SK-N-MC (cell line): ENCODE measurements at places on chromosomes 12 and 14.

DNA sequence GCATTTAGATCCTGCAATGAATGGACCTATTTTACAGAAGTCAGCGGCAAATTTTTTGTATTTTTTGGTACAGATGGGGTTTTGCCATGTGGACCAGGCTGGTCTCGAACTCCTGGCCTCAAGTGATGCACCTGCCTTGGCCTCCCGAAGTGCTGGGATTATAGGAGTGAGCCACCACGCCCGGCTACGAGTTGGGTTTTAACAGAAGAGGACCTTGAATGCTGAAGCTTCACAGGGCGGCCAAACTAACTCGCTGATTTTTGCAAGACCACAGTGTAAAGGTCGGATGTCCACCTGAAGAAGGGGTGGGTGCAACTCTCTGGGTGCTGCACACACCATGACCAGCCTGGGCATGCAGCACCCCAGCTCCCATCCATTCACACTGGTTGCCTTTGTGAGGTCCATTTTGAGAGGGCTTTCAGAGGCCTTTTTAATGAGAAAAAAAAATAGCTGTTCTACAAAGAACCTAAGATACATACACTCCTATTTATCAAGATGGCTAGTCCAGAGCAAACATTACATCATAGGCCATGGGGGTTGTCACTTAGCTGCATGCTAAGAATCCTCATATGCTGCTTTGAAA lies 21.6 kb upstream of the CDK2AP1 start:
- DNase-seq, result no peak

- no peak for DNase-seq
These were observed 41.4 kb upstream of the NUDT4 start for GRCh38 chr12:93336291-93336741.

GRCh38 chr14:77011245-77011644 lies 17.3 kb downstream of the IRF2BPL start:
- DNase-seq, result no peak

- DNase-seq, result no peak
These were observed 159.2 kb downstream of the CALM1 start for GRCh38 chr14:90556012-90556477.

DNA sequence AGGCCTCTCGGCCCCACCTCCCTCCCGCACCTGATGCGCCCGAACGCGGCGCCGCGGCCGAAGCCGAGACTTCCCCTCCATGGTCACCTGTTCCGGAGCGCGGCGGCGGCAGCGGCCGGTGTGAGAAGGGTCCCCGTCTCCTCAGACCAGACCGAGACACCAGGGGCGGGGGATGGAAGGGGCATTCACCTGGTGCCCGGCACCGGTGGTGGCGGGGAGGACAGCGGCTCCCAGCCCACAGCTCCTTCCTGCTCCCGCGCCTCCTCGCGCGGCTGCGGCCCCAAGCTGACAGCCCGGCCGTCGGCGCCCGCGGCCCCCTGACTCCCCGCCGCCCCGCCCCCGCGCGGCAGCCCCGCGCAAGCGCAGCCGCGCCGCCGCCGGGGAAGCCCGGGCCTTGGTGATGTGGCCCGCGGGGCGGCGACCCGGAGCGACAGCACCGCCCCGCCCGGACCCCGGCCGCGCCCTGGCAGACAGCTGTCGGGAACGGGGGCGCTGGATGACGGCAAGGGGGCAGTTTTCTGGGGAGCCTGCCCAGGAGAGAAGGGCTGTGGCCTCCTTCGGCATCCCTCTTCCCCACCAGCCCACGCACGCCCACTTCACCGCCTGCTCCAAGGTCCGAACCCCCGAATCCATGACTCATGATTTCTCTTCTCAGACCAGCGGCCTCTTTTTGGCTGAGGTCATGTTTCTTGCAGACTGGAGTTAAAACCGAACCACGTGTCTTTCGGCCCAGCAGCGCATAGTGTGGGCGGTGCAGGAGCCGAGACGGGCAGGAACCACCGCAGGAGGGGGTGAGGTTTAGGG lies at the start of gene SLC41A2:
Gene SLC41A2, minus strand, starts transcription at position 290 of the 804 bp plus-strand sequence. CDS start 29,763 bp downstream, outside the sequence.
- DNase-seq, result no peak

DNA sequence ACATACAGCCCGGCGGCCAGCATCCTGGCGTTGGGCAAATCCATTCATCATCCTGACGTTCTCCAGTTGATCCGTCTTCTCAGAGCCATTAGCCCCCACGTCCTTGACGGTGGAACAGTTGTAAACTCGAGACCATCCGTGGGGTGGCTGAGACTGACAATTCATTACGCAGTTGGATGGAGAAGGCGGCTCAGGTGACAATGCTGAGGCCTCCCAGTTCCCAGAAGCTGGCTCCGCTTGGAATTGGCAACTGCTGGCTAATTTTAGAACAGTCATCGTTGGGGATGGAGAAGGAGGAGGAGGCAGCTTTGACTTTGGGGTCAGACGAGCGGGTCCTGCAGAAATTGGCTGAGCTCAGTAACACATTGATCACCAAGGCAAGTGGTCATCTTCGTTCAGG lies 186.5 kb downstream of the PHETA1 start:
- DNase-seq, result no peak

- DNase-seq, result no peak
These were observed 1.7 kb downstream of the ATF7IP start for GRCh38 chr12:14367040-14367661.

DNA sequence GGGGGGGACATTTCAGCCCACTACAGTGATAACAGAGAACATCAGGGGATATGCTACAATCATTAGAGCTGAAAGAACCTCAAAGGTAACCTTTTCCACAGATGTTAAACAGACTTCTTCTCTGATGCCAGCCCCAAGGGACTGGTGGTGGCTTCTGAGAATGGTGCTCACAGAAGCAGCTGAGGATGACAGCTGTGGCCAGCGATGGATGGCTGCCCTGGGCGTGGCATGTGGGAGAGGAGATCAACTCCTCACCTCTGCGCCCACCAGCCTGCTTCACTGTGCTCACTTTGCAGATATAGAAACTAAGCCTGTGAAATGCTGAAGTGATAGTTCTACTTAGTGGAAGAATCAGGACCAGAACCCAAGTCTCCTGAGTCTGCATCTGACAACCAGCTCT lies 33.0 kb downstream of the FOXN3 start:
- no peak for DNase-seq

DNA sequence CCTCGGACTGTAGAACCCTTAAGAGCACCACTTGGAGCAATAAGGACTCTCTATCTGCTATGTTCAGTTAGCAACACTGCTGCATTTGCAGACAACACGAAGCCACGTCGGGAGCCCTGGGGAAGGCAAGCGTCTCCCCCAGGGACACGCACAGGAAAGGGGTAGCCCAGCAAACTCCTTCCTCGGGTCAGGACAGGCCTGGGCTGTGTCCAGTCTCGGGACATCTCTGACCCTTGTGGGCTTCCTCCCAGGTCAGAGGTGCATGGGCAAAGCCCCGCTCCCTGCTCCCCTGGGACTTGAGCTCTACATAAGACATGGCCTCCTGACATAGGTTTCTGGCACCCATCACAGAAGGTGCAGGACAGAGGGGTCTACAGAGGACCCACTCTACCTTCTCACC lies 119.5 kb downstream of the PIWIL1 start:
- no peak for DNase-seq

DNA sequence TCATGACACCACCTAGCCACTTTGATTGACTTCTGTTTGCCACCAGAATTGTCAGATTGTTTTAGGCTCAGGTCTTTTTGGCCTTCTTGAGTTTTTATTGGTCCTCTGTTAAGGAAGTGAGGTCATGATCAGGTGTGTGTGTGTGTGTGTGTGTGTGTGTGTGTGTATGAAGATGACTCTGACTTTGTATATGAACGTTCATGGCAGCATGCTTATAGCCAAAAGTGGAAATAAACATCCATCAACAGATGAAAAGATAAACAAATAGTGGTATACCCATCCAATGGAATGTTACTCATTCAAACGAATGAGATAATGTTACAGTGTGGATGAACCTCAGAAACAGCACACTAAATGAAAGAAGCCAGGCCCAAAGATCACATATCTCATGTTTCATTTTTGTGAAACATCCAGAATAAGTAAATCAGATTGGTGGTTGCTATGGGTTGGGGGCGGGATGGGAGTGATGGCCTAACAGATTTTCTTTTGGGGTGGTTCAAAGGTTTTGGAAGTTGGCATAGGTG lies 258.6 kb downstream of the KTN1 start:
- no peak for DNase-seq

GRCh38 chr12:29528161-29528560 lies 30.7 kb upstream of the OVCH1 start:
- no peak for DNase-seq

DNA sequence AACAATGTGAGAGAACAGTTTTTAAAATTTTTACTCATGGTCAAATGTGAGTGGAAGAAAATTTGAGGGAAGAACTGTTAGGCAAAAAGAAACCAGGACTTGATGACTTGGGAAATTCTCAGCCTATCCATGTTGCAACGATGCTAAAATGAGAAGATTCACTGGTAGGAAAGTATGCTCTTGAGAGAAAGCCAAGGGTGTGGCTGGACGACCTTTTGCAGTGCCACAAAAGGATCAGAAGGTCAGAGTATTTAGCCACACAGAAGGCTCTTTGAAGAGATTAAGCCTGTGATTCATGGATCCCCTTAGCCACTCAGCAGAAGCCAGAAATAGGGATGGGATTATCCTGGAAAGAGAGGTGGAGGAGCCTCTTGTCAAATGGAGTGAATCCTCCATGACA lies 336.8 kb downstream of the LRIG3 start:
- no peak for DNase-seq

DNA sequence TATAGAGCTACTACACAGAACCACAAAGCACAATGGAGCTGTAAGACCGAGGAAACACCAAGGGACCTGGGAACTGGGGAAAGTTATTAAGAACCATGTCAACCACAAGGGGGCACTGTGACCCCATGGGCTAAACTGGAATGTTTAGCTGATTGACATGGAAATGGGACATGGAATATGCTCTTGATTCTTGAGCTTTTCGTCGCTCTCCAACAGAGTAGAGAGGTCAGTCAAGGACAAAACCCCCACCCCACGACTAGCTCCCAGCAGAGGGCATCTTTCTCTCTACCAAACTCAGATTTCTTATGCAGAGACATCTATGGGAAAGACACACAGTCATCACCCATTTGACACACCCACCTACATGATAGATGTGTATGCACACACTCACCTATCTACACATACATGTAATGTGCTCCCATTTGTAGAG lies 10.1 kb downstream of the NDRG2 start:
- peak; percentile 65 for DNase-seq

- no peak for DNase-seq
These were observed 28.8 kb downstream of the MAP3K9 start for GRCh38 chr14:70780396-70781075.

- DNase-seq, result no peak
These were observed 6.3 kb downstream of the CALCOCO1 start for GRCh38 chr12:53720946-53721345.

GRCh38 chr12:32536000-32536345 lies 136.6 kb downstream of the FGD4 start:
- DNase-seq, result no peak

DNA sequence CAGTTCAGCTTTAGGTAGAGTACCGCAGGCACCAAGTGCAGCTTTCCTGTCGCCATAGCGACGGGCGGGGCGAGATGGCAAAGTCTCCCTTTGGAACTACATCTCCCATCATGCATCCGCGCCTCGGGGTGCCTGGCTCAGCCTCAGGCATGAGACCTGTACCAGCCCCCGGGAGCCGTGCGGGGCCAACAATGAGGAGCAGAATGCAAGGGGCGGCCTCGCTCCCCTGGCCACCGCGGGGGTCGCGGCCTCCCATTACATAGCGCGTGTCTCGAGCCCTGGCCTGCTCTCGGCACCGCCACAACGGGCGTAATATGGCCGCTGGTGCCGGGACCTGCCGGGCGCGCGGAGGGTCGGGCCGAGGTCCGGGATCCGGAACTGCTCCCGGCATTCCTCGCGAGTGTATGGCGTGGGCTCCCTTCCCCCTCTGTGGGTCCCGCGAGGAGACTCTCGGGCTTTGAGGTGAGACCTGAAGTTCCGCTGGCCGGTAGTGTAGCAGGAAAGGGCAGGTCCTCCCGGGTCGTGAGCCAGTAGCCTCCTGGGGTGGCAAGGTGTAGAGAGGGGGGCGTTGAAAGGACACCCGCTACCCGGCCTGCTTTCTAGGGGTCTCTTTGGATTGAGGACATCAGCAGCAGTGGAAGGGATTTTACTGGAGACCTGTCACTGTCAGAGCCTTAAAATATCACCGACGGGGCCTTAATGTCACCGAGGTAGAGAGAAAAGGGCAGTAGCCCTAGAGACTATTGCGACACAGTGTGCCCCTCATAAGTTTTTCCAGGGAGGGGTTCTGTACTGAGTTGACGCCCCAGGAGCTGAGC lies at the start of gene THTPA:
Gene THTPA, plus strand, starts transcription at position 390 of the 818 bp plus-strand sequence. CDS start 487 bp downstream, outside the sequence.
- DNase-seq, result no peak
